ENCODE measurements at places on chromosomes 7 and 10. TPM values are rescaled to one million over a fixed set of nuclear protein-coding genes. Genes with fewer than 3 reads are reported as not detected.

ZNF438 gene
- 7.6 TPM for total RNA-seq

DNMBP gene
- total RNA-seq, result 23.8 TPM

DNA sequence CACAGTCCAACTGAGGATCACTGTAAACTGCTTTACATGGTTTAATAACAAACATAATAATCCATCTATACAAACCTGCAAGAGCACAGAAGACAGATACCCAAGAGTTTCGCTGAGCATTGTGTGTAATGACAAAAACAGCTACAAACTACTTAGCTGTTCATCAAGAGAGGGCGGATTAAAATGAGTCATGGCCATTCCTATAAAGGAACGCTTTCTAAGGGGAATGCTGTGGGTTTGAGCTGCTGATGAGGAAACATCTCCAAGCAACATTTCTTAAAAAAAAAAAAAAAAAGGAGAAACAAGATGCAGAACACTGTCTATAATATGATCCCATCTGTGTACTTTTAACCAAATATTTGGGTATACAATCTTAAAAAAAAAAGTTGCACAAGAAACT is 33.8 kb downstream of the VOPP1 start:
- no peak for DNase-seq

- no peak for DNase-seq
Observed at GRCh38 chr7:128255271-128255670, 14.2 kb downstream of the LEP start.

PAX2 gene
- not detected for total RNA-seq

- DNase-seq, result no peak
Observed at GRCh38 chr10:62025134-62025794, 123.8 kb downstream of the ARID5B start.

DNA sequence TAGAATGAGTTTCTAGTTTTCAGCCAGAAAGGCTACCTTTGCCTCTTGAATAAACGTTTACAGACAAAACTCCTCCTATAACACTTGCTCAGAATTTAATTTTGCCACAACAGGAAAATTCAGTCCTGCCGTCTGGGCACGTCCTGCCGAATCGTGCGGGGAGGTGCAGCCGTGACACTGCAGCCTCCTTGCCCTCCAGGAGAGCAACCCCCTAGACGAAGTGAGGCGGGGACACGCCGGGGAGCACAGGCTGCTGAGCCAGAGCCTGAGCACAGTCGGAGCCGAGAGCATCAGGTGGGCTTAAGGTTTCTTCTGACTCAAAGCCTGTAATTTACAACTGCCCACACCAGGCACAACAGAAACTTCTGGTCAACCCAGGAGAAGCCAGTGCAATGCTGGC is 102.3 kb downstream of the DYNC2I1 start:
- DNase-seq, result no peak

DNA sequence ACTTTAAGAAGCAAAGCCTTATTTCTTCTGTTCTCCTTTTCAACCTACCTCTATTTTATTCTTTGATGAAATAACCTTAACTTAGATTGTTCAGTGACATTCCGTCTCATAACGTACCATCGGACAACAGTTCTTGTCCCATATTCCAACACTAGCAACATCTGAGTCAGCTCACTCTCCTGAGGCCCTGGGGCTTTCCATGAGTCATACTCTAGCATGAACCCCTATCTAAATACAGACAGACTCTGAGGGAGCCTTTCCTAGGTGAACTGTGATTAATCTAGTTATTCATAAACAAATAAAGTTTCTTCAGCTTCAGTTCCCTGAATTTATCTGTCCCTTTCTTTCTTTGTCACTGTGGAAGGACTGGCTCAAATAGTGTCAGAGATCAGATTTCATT is 168.7 kb upstream of the LYZL1 start:
- DNase-seq, result no peak

GRCh38 chr7:24757353-24758275 is at the start of gene GSDME:
Gene GSDME, minus strand, starts transcription at chr7:24757464. Its CDS starts 7,690 bp downstream, at chr7:24749774.
- peak; percentile 77 for DNase-seq

- DNase-seq, result no peak
Observed at GRCh38 chr10:103147645-103148044, 45.4 kb downstream of the NT5C2 start.

GRCh38 chr7:135792363-135792668 is 43.7 kb upstream of the FAM180A start:
- no peak for DNase-seq

- DNase-seq, result no peak
Observed at GRCh38 chr10:93915598-93915997, 21.8 kb downstream of the SLC35G1 start.

GRCh38 chr7:109178342-109178741 is 608.7 kb downstream of the DNAJB9 start:
- DNase-seq, result no peak

PRSS37 gene
- not detected for total RNA-seq

DNA sequence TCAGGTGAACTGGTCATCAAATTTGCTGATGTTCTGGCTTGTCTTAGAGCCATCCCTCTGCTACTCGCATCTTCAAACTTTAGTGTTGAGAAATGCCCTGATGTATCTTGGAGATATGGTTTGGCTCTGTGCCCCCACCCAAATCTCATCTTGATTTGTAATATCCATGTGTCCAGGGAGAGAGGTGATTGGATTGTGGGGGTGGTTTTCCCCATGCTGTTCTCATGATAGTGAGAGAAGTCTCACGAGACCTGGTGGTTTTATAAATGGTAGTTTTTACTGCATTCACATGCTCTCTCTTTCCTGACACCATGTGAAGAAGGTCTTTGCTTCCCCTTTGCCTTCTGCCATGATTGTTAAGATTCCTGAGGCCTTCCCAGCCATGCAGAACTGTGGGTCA is 74.0 kb upstream of the AFAP1L2 start:
- no peak for DNase-seq

KLF14 gene
- total RNA-seq, result 1.1 TPM

- no peak for DNase-seq
Observed at GRCh38 chr10:72228318-72228751, 12.3 kb upstream of the ASCC1 start.

GRCh38 chr10:43214071-43214955 is 52.6 kb downstream of the RASGEF1A start:
- no peak for DNase-seq

DNA sequence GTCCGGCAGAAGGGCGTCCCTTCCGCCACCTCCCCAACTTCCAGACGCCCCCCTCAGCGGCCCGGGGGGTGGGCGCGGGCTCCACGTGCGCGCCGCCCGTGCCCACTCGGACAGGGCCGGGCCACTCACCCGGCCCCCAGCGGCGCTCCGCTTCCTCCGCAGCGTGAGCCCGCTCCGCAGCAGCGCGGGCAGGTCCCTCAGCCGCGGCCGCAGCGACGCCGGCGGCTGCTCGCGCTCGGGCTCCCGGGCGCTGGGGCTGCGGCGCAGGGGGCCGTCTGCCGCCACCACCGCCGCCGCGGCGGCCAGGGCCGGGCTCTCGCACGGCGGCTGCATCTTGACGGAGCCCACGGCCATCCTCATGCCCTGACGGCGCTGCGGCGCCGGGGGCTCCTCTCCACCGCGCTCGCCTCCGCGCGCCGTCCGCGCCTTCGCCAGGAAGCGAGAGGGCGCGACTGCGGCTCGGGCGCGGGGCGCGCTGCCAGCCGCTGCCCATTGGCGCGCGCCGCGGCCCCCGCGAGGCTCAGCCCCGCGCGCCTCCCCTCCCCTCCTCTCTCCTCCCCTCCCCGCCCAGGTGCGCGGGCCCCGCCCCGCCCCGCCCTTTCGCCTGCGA is at the start of gene RAPGEF5:
Gene RAPGEF5, minus strand, starts transcription at position 454 of the 610 bp plus-strand sequence. Its CDS starts 94 bp downstream, at position 360.
- DNase-seq, result peak; percentile 38

CLCN1 gene
- total RNA-seq, result 3.1 TPM

MOSPD3 gene
- total RNA-seq, result 4.4 TPM

CUL1 gene
- 64.5 TPM for total RNA-seq

GRM3 gene
- total RNA-seq, result not detected

DNA sequence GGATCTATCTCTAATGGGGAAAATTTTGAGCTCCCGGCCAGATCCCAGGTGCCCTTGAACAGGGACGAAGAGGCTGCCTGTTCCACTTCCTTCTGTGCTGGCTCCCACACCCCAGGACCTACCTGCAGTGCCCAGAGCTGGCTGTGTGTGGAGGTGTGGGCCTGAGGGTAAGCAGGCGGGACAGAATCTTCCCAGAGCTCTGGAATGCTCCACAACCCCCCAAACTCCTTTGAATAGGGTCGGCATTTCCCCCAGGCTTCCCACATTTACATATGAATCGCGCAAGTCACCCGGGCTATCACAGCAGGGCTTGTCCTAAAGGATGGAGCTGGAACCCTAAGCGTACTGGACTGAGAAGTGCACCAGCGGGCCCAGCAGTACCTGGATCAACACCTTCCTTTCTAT is 95.9 kb downstream of the DNMBP start:
- peak; percentile 46 for DNase-seq

TAS2R39 gene
- not detected for total RNA-seq

GRCh38 chr7:154406312-154406711 is 354.1 kb downstream of the DPP6 start:
- no peak for DNase-seq

GRCh38 chr10:133161486-133162109 is 1.6 kb downstream of the KNDC1 start:
- no peak for DNase-seq

NAT16 gene
- not detected for total RNA-seq

ADIRF gene
- total RNA-seq, result 13.2 TPM

SPDYE16 gene
- 0.72 TPM for total RNA-seq

Data from tongue (tissue), 3 donors.